GM23338 (cell line): ENCODE measurements at places on chromosomes 4 and X.

DNA sequence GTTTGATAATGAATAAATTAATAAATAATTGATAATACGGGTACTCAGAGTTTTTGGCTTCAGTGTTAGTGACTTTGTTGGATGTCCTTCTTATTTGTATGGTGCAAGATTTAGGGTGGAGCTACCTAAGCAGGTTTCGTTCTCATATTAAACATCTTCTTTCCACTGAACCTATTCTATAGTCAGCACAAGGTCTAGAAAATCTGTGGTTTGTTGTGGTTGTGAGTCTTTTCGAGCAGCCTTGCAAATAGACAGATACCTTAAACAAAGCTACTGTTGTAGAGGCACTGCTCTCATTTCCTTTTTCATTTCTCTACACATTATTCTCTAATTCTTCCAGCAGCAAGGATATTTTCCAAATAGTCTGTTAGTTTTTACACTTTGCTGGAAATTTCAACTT is 38.1 kb upstream of the SPANXD start:
- DNase-seq, result no peak

DNA sequence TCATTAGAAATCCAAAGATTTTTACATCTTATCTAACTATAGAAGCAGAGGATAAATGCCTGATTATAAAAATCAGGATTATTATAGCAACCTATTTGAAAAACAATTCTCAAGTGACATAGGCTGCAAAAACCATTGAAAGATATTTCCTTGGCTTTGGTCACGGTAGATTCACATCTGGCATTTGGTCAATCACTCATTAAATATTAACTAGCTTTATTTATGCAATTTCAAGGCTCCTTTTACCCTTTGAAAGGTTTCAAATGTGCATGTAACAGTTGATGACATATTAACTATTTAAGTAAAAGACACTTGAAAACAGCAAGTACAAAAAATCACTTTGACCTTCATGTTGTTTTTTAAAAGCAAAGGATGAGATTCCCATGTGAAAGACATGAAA is 98.1 kb downstream of the MMRN1 start:
- DNase-seq, result no peak

- no peak for DNase-seq
These were observed 192.1 kb downstream of the PTTG2 start for GRCh38 chr4:38152305-38152704.

- no peak for DNase-seq
These were observed 12.1 kb upstream of the MAGEA11 start for GRCh38 chrX:149699761-149700160.

DNA sequence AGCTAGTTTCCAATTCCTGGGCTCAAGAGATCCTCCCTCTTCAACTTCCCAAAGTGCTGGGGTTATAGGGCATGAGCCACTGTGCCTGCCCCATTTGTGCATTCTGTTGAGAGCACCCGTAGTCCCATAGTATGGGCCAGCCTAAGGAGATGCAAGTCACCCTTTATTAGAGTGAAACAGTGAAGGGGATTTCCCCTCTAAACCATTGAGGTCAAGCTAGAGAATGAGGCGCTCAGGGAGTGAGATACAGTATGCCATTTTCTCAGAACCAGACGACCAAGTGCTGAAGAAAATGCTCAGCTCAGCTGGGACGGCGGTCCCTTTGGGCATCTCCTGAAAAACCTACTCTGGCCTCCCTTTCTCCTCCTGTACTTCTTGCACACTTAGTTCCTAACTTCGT is 18.7 kb downstream of the RNF4 start:
- no peak for DNase-seq

DNA sequence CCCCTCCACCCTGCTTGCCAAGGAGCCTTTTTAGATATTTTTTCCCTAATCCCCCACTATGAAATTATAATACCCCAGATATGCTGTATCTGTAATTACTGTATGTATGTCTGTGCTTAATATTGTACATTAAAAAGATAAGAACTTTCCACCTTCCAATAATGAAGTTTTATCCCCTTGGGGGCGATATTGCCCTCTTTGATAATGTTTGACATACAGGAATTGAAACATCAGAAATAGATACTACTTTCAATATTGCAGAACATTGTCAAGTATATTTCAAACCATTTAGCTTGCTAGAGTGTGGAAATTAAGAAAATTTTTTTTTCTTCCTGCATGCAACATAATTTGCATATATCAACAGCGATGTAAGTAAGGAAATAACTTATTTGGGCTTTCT is 58.9 kb downstream of the NAF1 start:
- DNase-seq, result peak; percentile 14

DNA sequence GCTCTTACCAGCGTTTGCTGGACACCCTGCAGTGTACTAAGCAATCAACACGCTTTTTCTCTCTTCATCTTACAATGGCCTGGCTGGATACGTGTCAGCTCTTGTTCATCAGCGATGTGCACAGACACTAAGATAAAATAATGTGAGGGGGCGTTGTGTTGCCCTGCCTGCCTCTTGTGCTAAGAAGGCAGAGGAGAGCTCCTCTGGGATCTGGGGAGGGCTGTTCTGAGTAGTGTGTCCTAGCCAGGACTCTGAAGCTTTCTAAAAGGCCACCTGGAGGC is 49.7 kb downstream of the NELFA start:
- no peak for DNase-seq

GRCh38 chr4:77777135-77777807 is 41.9 kb downstream of the CNOT6L start:
- DNase-seq, result no peak

DNA sequence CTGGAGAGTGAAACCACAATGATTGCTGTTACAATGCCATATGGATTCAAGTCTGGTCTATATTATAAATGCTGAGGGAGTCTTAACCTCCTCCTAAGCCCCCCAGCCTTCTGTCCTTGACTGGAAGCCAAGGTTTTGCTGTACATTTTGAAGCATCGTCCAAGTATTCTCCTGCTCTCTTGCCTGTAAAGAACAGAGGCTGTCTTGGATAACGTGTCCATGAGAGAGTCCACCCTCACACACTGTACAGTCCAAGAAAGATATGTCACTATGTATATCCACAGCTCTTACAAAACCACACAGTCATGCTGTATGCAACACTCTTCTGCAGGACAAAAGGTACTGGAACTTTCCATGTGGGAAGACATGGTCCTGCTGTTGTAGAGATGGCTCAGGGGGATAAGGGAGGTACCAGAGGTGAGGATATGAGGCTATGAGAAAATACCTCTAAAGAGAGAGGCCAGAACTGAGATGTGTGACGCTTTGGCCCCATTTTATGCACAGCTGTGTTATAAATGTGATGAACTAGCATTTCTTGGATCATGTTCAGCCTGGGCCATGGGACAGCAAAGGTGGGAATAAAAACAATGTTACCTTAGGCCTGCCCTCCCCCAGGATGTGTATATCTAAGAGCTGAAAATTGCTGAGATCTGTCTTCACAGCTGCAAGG is 678.6 kb downstream of the IQCM start:
- DNase-seq, result no peak

DNA sequence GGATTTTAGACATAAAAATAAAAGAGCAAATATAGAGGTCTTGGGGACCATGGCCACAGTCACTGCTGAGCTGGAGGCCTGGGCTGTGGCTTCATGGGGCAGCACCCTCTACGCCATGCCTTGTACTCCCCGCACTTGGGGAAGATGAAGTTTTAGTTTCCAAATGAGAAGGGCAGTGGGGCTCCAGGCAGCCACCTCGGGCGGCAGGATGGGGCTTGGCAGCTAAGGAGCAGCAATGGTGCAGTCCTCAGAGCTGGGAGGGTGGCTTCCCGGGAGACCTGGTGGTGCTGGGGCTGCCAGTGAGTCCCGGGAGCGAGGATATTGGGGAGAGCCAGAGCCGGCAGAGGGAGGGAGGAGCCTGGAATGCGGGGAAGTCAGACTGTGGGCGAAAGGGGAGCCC is 2.4 kb downstream of the CXCR3 start:
- no peak for DNase-seq

GRCh38 chrX:120604361-120604782 is 471 bp downstream of the MCTS1 start:
- no peak for DNase-seq

GRCh38 chrX:10828036-10828435 is 207.7 kb upstream of the MID1 start:
- no peak for DNase-seq

DNA sequence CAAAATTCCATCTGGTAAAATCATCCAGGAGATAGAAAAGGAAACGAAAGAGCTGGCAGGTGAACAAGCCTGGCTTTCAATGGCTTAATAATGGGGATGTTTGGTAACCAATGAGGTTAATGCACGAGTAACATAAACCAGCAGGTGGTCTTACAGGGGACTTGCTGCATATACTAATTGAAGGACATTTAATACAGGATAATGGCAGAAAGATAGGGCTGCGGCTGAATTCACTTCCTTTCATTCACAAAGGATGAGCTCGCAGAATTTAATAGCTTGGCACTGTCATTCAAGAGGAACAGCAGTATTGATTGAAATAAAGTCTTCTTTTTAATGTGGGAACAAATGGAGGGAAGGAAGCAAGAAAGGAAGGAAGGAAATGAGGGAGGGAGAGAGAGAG is 156.3 kb upstream of the RAI2 start:
- DNase-seq, result peak; percentile 21

GRCh38 chr4:94880956-94881355 is 123.2 kb downstream of the BMPR1B start:
- DNase-seq, result no peak

DNA sequence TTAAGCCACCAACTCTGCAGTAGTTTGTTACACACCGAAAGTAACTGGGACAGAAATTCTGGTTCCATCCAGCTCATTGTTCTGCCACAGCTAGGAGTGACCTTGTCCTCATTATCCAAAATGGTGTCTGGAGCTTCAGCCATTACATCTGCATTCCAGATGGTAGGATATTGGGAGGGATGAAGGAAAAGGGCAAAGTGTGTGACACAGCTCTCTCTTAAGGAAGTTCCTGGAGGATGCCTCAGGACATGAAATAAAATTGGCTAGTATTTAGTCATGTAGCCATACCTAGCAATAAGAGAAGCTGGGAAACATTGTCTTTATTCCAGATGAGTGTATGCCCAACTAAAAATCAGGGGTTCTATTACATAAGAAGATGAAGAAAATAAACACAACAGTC is 262.0 kb downstream of the BCOR start:
- no peak for DNase-seq

DNA sequence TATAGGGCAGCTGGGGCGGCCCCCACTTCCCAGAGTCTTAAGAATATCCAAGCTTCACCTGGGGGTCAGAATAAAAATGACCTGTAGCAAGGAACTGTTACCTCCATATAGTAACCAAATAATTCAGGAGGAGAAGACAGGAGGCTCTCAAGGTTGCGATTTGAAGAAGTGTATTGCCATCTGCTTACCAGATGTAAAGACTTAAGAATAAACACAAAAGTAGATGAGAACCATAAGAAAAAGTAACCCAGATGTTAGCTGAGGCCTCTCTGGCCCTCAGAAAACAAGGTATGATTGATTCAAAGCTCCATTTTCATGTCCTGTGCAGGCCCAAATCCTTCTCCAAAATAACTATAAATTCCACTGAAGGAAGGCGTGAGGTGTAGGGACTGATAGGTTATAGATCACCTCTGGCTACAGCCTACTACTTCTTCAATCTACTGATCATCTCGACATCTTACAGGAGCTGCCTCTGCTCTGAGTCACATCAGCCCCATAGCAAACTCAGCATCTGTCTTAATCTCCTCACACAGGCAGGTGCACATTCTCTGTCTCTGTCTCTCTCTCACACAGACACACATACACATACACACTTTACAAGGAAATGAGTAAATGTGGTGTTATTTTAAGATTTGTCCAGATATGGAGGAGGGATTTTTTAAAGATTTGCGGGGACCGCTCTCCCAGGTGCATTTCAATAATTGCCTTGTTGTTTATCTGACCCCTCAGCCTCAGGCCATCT is 193.9 kb upstream of the EDNRA start:
- no peak for DNase-seq

DNA sequence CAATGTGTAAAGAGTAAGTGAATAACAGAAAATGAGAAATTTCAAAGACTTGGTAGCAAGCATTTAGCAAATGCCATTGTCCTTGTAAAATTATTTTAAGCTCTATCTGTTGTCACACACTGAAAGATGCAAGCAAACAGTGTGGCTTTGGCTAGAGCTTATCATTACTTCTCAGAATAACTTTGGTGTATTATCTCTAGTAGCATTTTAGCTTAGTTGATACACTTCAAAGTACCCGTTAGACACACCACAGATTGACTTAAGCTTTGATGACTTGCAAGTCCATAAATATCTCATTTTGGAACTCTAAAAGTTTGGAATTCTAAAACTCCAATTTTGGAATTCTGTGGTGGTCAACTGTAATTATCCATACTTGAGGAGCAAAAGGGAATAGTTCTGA is 98.6 kb downstream of the PDLIM5 start:
- no peak for DNase-seq

DNA sequence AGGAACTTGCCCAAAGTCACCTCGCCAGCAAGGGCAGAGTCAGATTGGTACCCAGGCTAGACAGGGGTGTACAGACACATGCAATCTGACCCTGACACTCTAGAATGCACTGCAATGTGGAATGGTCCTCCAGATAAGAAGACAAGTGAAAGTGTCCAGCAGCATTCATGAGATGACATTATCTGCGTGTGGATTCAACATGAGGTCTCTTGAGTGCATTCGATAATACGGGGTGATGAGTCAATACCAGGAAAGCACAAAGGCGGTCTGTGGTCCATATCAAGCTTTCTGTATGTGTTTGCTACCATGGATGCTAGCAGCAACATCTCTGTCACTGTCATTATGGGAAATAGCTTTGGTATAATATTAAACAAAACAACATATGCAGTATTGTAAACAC is 6.8 kb upstream of the XAGE3 start:
- DNase-seq, result no peak

DNA sequence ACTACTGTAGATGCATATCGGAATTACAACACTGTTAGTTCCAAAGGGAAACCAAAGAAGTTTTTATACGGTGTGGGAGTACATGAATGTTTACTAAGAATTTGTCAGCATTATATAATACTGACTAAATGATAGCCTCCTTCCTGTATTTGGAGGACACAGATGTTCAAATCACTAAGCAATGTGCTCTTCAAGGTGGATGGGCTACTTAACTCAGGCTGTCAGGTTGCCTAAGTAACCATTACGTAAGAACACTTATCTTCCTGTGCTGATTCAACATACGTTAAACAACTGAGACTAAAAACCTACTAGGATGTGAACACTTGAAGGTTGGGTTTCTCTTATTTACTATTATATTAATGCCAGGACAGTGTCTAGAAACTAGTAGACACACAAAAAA is 81.9 kb upstream of the HPGD start:
- no peak for DNase-seq

GRCh38 chrX:9785944-9786797 is at the start of gene SHROOM2:
Gene SHROOM2, plus strand, starts transcription at chrX:9786429. Its CDS starts 117 bp downstream, at chrX:9786546.
- DNase-seq, result peak; percentile 52
